ENCODE measurements at places on chromosomes 7 and 10. TPM values are rescaled to one million over a fixed set of nuclear protein-coding genes. Genes with fewer than 3 reads are reported as not detected.

Gene CHN2
- total RNA-seq = not detected

Gene PTEN
- total RNA-seq = 93.9 TPM

Gene MYL7
- total RNA-seq = not detected

- H3K4me3 ChIP-seq = no peak overlapping the region
- H3K27ac ChIP-seq = no peak overlapping the region
- DNase-seq = no peak
Observed at GRCh38 chr7:41117431-41117830, 585.5 kb downstream of the INHBA start.

DNA sequence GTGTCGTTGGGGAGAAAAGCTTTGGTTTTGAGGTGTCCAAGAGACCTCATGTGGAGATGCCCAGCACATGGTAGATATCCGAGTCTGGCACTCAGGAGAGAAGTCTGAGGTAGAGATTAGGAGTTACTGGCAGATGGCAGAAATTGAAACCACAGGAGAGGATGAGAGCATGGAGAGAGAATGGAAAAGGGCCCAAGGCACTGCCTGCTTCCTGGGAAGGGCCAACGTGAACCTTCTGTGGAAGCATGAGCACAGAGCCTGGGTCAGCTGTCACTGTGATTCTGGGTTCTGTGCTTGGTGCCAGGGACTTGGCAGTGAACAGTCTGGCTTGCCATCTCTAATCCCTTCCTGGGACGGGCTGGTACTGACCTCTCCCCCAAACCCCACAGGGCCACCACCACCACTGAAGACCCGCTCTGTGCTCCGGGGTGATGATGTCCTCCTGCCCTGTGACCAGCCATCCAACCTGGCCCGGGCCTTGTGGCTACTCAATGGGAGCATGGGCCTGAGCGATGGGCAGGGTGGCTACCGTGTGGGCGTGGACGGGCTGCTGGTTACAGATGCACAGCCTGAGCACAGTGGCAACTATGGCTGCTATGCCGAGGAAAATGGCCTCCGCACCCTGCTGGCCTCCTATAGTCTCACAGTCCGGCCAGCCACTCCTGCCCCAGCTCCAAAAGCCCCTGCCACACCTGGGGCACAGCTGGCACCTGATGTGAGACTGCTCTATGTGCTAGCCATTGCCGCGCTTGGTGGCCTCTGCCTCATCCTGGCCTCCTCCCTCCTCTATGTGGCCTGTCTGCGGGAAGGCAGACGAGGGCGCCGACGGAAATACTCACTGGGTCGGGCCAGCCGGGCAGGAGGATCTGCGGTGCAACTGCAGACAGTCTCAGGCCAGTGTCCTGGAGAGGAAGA, 4.1 kb downstream of the MRPL43 start:
- H3K27ac ChIP-seq = no peak overlapping the region
- peaks cover 12% of the 10 kb centered on the region for H3K4me1 ChIP-seq
- no peak for DNase-seq
- no peaks in the 10 kb centered on the region for H3K36me3 ChIP-seq
- H3K4me3 ChIP-seq = no peak overlapping the region
- no peaks in the 10 kb centered on the region for H3K27me3 ChIP-seq

GRCh38 chr10:104957178-104957841, 316.2 kb downstream of the SORCS3 start:
- H3K27me3 ChIP-seq = no peaks in the 10 kb centered on the region
- no peak overlapping the region for H3K4me3 ChIP-seq
- DNase-seq = no peak
- H3K27ac ChIP-seq = no peak overlapping the region
- H3K4me1 ChIP-seq = no peaks in the 10 kb centered on the region

DNA sequence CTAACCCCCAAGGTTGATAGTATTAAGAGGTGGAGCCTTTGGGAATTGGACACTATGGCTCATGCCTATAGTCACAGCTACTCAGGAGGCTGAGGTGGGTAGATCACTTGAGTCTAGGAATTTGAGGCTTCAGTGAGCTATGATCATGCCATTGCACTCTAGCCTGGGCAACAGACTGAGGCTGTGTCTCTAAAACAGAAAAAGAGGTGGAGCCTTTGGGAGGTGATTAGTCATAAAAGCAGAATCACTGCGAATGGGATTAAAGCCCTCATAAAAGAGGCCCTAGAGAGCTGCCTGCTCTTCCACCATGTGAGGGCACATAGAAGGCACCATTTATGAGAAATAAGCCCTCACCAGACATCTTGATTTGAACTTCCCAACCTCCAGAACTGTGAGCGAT, 81.9 kb downstream of the SKAP2 start:
- no peak overlapping the region for H3K4me3 ChIP-seq
- no peaks in the 10 kb centered on the region for H3K4me1 ChIP-seq
- H3K27ac ChIP-seq = no peak overlapping the region
- H3K36me3 ChIP-seq = no peaks in the 10 kb centered on the region
- DNase-seq = peak; percentile 12

DNA sequence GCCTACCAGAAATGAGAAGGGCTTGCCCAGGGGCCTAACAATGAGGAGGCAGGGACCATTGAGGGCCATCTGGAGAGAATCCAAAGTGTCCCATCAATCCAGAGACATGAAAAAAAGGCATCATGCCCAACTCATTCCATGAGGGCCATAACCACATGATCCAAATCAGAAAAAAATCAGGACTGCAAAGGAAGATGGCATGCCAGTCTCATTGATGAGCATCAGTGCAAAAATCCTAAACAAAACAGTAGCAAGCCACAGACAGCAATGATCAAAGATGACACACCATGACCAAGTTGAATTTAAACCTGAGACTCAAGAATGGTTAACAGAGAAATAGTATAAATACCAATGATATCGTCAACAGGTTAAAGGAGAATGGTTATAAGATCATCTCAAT, 7.0 kb upstream of the CYP3A4 start:
- DNase-seq = peak; percentile 61
- H3K36me3 ChIP-seq = no peaks in the 10 kb centered on the region
- H3K27me3 ChIP-seq = peaks cover 4% of the 10 kb centered on the region
- H3K4me3 ChIP-seq = no peak overlapping the region
- H3K4me1 ChIP-seq = peaks cover 29% of the 10 kb centered on the region
- H3K27ac ChIP-seq = no peak overlapping the region
